ENCODE measurements at places on chromosomes 4 and X. TPM values are rescaled to one million over a fixed set of nuclear protein-coding genes. Genes with fewer than 3 reads are reported as not detected.

DNA sequence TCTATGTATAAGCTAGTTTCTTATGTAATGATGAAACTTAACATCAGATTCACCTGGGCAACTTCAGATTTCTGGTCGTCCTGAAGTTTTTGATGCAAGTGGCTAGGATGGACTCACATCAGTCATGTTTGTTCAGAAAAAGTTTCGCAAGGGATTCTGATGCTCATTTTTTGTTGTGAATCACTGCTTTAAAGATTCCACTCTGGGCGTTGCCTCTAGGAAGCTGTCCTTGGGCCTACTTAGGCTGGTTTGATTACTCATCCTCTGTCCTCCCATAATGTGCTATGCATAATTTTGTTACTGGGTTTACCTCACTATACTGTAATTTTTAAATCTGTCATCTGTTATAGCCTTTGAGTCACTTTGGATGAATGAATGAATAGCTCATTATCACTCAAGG, 30.8 kb downstream of the HERC3 start:
- H3K27ac ChIP-seq = no peak overlapping the region
- peaks cover 3% of the 10 kb centered on the region for H3K36me3 ChIP-seq
- no peaks in the 10 kb centered on the region for H3K27me3 ChIP-seq
- no peaks in the 10 kb centered on the region for H3K4me1 ChIP-seq

GRCh38 chrX:12400218-12400617, 261.9 kb downstream of the FRMPD4 start:
- H3K4me3 ChIP-seq = no peak overlapping the region
- H3K4me1 ChIP-seq = no peaks in the 10 kb centered on the region
- H3K27ac ChIP-seq = no peak overlapping the region
- no peak for DNase-seq
- H3K27me3 ChIP-seq = no peaks in the 10 kb centered on the region

GRCh38 chr4:24226023-24226422, 336.2 kb upstream of the PPARGC1A start:
- no peaks in the 10 kb centered on the region for H3K4me1 ChIP-seq
- H3K27me3 ChIP-seq = no peaks in the 10 kb centered on the region
- H3K36me3 ChIP-seq = no peaks in the 10 kb centered on the region
- no peak overlapping the region for H3K4me3 ChIP-seq
- DNase-seq = no peak
- no peak overlapping the region for H3K27ac ChIP-seq

GRCh38 chrX:45063319-45064095, 137.2 kb downstream of the DIPK2B start:
- H3K27me3 ChIP-seq = no peaks in the 10 kb centered on the region
- H3K4me1 ChIP-seq = no peaks in the 10 kb centered on the region
- H3K4me3 ChIP-seq = no peak overlapping the region
- no peak for DNase-seq

DNA sequence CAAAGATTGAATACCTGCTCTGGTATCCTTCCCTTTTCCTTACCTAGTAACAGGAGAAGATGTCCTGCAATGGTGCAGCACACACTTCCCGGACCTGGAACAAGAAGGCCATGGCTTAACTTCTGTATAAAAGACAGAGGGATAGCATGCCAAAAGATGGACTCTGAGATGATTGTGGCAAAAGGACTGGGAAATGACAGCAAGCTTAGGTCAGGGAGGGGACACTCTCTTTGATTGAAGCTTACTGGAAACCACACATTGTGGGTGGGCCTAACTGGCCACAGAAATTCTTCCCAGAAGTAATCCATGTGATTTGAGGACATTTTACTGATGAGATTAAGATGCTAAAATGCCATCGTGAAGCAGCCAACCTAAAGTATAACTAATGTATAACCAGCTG, 71.0 kb upstream of the OTUD4 start:
- no peak overlapping the region for H3K4me3 ChIP-seq
- no peak for DNase-seq

DNA sequence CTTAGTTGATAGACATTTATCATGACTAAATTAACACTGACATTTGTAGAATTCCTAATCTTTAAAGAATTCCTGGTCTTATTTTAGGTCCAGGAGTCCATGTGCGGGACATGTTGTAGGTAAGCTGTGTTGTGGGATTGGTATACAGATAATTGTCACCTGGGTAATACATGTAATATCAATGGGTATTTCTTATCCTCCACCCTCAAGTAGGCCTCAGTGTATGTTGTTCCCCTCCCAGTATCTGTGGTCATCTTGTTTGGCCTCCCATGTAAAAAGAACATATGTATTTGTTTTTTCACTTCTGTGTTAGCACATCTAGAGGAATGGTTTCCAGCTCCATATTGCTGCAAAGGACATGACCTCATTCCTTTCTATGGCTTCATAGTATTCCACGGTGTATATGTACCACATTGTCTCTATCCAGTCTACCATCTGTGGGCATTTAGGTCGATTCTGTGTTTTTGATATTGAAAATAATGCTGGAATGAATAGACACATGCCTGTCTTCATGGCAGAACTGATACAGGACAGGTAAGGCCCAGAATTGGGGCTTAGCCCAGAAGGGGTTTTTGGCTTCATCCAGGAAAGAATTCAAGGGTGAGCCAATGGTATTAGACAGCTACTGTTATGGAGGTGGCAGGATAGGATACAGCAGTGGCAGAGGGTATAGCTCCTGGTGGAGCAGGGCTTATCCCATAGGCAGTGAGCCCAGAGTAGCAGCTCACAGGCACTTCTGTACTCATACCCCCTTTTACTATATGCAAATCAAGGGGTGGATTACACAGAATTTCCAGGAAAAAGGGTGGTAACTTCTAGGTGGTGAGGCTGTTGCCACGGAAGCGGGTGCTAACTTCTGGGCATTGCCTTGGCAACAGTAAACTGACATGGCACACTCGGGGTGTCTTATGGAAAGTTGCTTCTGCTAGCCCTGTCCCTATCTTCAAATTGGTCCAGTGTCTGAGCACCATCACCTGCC, 66.1 kb upstream of the WDR1 start:
- peak overlapping the region; percentile 54 for H3K27ac ChIP-seq
- no peak for DNase-seq
- peaks cover 10% of the 10 kb centered on the region for H3K4me1 ChIP-seq

- no peak overlapping the region for H3K4me3 ChIP-seq
- H3K36me3 ChIP-seq = no peaks in the 10 kb centered on the region
- H3K27ac ChIP-seq = peak overlapping the region; percentile 61
- H3K27me3 ChIP-seq = no peaks in the 10 kb centered on the region
- DNase-seq = peak; percentile 79
These were observed 7.0 kb upstream of the TMSB4X start for GRCh38 chrX:12967711-12968465.

GRCh38 chr4:56326363-56326762, 60.9 kb downstream of the AASDH start:
- H3K27ac ChIP-seq = no peak overlapping the region
- H3K4me1 ChIP-seq = no peaks in the 10 kb centered on the region
- H3K27me3 ChIP-seq = no peaks in the 10 kb centered on the region
- DNase-seq = no peak

DNA sequence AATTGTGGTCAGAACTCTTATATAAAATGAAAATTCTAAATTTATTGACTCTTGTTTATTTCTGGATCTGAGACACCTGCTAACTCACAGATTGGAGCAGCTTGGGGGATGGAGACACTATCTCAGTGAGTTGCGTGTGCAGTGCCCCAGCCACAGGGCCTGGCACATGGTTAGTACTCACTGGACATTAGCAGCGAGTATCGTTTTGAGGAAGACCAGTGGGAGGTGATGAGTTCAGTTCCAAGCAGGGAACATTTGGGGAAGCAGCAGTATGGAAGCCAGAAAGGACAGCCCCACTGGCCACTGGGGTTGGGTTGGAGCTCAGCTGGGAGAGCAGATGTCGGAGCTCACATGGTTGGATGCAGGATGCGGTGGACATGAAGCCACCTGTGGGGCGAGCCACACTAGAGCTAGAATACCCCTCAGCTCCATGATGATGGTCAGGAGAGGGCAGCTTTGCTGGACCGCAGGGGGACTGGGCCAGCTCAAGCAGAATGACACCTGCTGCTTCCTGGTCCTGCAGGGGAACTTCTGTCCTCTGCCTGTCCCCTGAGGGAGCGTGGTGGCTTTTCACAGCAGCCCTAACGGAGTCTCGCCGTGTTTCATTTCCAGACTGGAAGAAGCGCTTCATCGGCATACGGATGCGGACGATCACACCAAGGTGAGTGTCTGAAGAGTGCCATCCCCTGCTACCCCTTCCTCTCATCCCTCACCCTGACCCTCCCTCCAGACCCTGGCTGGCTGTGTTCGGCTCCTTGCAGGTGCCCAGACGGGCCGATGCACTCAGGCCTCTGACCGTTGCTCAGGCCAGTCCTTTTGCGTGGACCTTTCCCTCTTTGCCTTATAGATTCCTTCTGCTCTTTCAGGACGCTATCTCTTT, 32.5 kb downstream of the HTRA3 start:
- H3K27ac ChIP-seq = no peak overlapping the region
- H3K4me1 ChIP-seq = peaks cover 7% of the 10 kb centered on the region
- no peak overlapping the region for H3K4me3 ChIP-seq
- no peaks in the 10 kb centered on the region for H3K27me3 ChIP-seq
- H3K36me3 ChIP-seq = no peaks in the 10 kb centered on the region

DNA sequence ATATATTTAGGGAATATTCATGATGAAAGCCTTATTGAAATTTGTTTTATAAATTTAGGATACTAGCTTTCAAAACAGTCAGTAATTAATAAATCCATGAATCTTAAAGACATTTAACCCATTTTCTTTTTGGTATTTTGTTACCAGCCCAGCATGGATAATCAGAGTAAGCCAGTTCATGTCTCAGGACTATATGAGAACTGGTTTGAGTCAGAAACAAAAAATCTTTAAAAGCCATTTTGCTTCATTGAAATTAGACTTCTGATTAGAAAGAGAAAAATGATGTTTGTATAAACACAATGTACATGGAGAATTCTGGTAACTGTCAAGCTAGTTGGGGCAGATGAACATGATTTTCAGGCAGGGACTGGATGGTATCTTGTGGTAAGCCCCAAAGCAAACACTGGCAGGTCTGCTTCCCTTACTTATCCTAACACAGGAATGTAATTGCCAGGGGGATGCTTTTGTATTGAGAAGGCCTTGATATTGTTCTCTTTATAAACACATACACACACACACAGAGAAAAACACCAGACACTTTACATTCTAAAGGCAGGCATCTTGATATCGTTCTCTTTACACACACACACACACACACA, 9.4 kb downstream of the ARHGAP10 start:
- no peaks in the 10 kb centered on the region for H3K36me3 ChIP-seq
- H3K27ac ChIP-seq = no peak overlapping the region
- DNase-seq = no peak
- no peaks in the 10 kb centered on the region for H3K4me1 ChIP-seq

DNA sequence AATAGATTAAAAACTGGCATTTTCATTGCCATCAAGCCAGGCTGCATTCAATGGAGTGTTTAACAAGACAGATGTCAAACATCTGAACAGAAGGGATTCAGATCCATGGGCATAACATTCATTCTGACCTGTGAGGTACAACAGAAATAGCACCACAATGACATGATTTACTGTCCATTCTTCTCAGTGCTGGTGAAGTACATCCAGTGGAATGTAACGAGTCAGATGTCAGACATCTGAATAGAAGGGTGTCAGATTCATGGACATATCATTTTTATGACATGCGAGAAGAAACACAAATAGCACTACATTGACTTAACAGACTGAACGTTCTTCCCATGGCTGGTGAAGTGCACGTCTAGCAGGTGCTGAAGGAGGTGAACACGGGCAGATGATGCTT, 186.4 kb downstream of the PPP4R3C start:
- no peak for DNase-seq
- no peaks in the 10 kb centered on the region for H3K4me1 ChIP-seq
- no peaks in the 10 kb centered on the region for H3K36me3 ChIP-seq
- H3K27ac ChIP-seq = no peak overlapping the region
- no peak overlapping the region for H3K4me3 ChIP-seq
- H3K27me3 ChIP-seq = no peaks in the 10 kb centered on the region

GRCh38 chr4:137524725-137525369, 7.4 kb downstream of the PCDH18 start:
- H3K27me3 ChIP-seq = no peaks in the 10 kb centered on the region
- H3K27ac ChIP-seq = no peak overlapping the region
- no peaks in the 10 kb centered on the region for H3K36me3 ChIP-seq
- no peaks in the 10 kb centered on the region for H3K4me1 ChIP-seq
- H3K4me3 ChIP-seq = no peak overlapping the region
- no peak for DNase-seq

DNA sequence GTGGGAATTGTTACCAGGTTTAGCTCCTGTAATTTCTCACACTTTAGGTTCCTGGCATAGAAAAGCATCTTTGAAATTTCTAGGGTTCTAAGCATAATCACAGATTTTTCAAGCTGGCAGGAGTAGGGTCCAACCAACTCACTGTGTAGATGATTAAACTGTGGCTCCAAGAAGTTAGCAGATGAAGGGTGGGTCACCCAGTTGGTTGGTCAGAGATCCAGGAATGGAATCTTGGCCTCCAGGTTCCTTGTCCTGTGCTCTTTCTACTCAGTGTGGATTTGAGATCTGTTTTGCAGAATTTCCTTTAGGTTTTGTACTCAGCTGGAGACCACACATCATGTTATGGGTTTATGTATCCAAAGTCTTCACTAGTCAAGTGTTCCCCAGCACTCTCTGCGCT, 90.3 kb upstream of the MAML3 start:
- no peaks in the 10 kb centered on the region for H3K36me3 ChIP-seq
- no peak overlapping the region for H3K4me3 ChIP-seq
- no peak overlapping the region for H3K27ac ChIP-seq
- H3K27me3 ChIP-seq = no peaks in the 10 kb centered on the region
- peaks cover 9% of the 10 kb centered on the region for H3K4me1 ChIP-seq

HADH gene
- 33.3 TPM for total RNA-seq

DNA sequence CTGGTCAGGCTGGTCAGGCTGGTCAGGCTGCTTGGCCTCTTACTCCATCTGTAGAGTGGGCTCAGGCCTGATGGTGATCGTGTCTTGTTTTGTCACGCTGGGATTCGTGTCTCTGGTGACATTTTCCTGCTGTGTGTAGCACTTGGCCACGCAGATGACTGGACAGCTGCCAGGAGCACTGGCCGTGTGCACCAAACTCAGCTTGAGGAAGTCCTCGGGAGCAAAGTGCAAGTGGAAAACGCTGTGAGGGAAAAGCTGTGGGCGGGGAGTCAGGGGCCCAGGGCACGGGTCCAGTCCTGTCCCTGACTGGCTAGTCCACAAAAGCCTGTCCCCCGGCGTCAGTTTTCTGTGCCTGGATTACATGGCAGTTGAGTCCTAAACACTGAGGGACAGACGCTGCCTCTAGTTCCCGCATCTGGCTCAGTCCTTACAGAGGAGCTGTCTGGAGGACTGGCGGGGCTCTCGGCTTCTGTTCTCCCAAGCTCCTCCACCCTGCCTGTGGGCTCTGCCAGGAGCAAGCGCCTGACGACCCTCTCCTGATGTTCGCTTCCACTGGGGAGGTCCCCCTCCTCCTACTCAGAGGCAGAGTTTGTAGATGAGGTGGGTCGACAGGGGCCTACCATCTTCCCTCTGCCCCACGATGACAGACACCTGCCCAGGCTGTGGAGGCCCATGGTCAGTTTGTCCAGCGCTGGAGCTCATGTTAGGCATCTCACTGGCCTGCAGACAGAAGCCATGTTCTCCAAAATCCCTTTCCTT, 35.9 kb upstream of the GRPEL1 start:
- peak overlapping the region; percentile 84 for H3K27ac ChIP-seq
- H3K27me3 ChIP-seq = no peaks in the 10 kb centered on the region
- H3K36me3 ChIP-seq = no peaks in the 10 kb centered on the region

Measured in spleen (tissue), 13 donors.